ENCODE measurements at places on chromosomes 6 and 20.

DNA sequence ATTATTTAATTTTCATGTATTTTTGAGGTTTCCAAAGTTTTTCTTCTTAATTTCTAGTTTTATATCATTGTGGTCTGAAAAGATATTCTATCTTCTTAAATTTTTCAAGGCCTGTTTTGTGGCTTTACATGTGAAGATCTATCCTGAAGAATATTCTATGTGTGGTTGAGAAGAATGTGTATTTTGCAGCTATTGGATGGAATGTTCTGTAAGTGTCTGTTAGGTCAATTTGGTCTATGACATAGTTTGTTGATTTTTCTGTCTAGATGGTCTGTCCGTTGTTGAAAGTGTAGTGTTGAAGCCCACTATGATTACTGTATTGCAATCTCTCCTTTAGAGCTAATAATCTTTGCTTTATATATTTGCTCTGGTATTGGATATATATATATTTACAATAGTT is 125.7 kb downstream of the CRYBG1 start:
- no peaks in the 10 kb centered on the region for H3K27me3 ChIP-seq
- H3K27ac ChIP-seq = no peak overlapping the region
- no peak overlapping the region for H3K4me3 ChIP-seq
- no peaks in the 10 kb centered on the region for H3K4me1 ChIP-seq

DNA sequence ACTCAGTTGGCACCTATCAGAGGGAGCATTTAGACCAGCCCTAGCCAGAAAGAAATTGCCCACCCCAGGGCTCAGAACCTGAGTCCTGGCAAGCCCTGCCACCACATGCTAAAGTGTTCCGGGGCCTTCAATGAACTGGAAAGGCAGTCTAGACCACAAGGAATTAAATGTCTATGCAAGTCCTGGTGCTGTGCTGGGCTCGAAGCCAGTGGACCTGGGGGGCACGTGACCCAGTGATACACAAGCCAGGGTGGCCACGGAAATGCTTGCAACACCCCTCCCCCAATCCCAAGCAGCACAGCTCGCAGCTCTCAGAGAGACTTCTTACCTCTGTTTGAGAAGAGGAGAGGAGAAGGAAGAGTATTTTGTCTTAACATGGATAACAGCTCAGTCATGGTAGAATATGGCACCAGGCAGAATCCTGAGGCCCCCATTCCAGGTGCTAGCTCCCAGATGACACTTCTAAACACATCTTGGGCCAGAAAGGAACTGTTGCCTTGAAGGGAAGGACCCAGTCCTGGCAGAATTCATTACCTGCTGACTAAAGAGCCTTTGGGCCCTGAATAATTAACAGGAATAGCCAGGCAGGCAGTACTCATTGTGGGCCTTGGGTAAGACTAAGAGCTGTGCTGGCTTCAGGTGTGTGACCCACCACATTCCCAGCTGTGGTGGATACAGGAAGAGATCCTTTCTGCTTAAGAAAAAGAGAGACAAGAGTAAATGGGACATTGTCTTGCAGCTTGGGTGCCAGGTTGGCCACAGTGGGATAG is 111.3 kb downstream of the BTBD9 start:
- H3K36me3 ChIP-seq = peaks cover 15% of the 10 kb centered on the region
- H3K4me3 ChIP-seq = no peak overlapping the region
- H3K4me1 ChIP-seq = no peaks in the 10 kb centered on the region
- no peak overlapping the region for H3K27ac ChIP-seq

DNA sequence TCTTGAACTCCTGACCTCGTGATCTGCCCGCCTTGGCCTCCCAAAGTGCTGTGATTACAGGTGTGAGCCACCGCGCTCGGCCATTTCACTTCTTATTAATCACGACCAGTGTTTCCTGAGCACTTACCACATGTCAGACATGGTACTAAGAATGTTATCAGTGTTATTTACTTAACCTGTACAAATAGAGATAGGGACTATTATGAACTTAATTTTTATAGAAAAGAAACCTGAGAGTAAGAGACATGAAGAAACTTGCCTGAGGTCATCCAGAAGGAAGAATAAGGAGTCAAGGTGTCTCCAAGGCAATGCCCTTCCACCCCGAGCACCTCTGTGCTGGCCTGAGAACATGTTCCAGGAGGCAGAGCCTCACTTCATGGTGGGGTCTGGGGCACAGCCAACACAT is 29.3 kb upstream of the EZR start:
- no peaks in the 10 kb centered on the region for H3K27me3 ChIP-seq
- no peak for DNase-seq
- H3K27ac ChIP-seq = no peak overlapping the region
- H3K4me3 ChIP-seq = no peak overlapping the region
- no peaks in the 10 kb centered on the region for H3K36me3 ChIP-seq

DNA sequence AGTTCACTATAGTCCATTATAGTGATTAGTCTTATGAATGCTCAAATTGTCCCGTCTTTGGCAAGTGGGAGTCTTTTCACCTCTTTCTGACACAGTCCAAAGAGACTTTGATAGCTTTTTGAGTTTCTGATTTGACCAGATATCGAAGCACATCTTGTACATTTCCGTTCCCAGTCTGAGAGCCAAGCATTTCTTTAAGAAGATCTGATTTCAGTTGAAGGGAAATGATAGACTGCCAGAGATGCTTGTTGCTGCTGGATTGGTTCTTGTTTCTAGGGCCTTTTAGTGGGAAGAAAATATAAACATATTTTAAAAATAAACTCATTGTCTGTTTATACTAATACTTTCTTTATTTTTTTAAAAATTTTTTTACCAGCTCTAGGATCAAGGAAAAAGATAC is 54.1 kb upstream of the IER3 start:
- H3K4me1 ChIP-seq = peaks cover 15% of the 10 kb centered on the region
- H3K27ac ChIP-seq = no peak overlapping the region
- no peak for DNase-seq

- no peak for DNase-seq
- no peak overlapping the region for H3K4me3 ChIP-seq
- no peaks in the 10 kb centered on the region for H3K36me3 ChIP-seq
Observed at GRCh38 chr6:146892613-146893401, 294.0 kb downstream of the ADGB start.

- DNase-seq = no peak
- H3K27ac ChIP-seq = no peak overlapping the region
- no peaks in the 10 kb centered on the region for H3K27me3 ChIP-seq
- H3K36me3 ChIP-seq = no peaks in the 10 kb centered on the region
- H3K4me1 ChIP-seq = no peaks in the 10 kb centered on the region
Observed at GRCh38 chr6:80254716-80255115, 148.2 kb downstream of the BCKDHB start.

- H3K27ac ChIP-seq = no peak overlapping the region
- H3K4me1 ChIP-seq = no peaks in the 10 kb centered on the region
- H3K36me3 ChIP-seq = no peaks in the 10 kb centered on the region
- no peak for DNase-seq
- peaks cover 3% of the 10 kb centered on the region for H3K27me3 ChIP-seq
Observed at GRCh38 chr20:60484316-60484715, 526.1 kb downstream of the CDH26 start.

DNA sequence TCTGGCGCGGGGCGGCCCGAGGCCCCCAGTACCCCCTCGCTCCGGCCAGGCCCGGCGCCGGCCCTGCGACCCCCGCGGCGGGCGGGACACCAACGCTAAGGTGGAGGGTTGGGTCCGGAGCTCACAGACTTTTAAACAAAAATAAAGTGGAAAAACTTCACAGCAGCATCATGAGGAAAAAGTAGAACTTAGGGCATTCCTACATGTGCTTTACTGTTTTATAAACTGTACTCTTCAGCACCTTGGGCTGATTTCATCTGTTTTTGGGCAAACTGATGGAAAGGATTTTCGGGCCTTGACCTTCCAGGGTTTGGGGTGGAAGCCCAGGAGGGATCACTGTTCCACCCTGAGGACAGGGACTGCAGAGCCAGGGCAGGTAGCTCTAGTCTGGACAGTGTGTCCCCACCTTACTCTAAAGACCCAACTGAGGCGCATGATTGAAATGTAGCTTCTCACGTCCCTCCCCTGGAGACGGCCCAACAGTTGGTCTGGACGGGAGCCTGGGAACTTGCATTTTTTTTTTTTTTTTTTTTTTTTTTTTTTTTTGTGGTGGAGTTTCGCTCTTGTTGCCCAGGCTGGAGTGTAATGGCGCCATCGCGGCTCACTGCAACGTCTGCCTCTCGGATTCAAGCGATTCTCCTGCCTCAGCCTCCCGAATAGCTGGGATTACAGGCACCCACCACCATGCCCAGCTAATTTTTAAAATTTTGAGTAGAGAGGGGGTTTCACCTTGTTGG is 740 bp downstream of the NELFCD start:
- H3K4me3 ChIP-seq = peak overlapping the region; percentile 62
- no peaks in the 10 kb centered on the region for H3K27me3 ChIP-seq
- H3K36me3 ChIP-seq = no peaks in the 10 kb centered on the region
- no peak for DNase-seq
- H3K4me1 ChIP-seq = peaks cover 37% of the 10 kb centered on the region

DNA sequence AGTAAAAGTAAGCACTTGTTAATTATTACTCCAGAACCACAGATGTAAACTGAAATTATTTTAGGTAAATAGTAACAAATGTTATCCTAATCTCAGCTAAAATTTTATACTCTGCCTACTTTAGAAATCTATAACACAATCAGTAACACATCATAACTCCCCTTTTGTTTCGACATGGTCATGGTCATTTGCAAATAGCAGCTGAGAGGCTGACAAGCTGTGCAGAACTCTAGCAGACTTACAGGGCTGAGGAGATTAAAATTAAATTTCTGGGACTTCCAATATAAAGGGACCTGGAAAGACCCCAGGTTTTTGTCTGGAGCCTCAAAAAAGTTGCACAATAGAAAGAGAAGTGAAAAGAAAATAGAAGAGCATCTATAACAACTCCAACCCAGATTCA is 88.8 kb downstream of the PRL start:
- H3K36me3 ChIP-seq = no peaks in the 10 kb centered on the region
- H3K4me1 ChIP-seq = no peaks in the 10 kb centered on the region
- no peaks in the 10 kb centered on the region for H3K27me3 ChIP-seq
- no peak overlapping the region for H3K27ac ChIP-seq
- no peak overlapping the region for H3K4me3 ChIP-seq

DNA sequence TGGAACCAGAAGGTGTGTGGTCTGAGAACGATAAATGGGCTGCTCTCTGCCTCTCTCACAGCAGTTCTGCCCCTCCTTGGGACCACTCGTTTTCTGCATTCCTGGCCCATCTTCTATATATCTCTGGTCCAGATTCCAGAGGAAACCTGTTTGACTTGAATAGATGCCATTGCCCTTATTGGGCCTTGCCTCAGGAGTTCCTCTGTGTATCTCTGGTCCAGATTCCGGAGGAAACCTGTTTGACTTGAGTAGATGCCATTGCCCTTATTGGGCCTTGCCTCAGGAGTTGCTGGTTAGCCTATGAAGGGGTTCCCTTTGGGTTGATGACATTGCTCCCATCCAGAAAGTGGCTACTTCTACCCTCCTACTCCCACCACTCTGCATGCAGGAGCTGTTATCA is 189.4 kb downstream of the SLC16A10 start:
- no peak overlapping the region for H3K4me3 ChIP-seq
- H3K36me3 ChIP-seq = peaks cover 68% of the 10 kb centered on the region
- H3K4me1 ChIP-seq = no peaks in the 10 kb centered on the region
- DNase-seq = no peak

DNA sequence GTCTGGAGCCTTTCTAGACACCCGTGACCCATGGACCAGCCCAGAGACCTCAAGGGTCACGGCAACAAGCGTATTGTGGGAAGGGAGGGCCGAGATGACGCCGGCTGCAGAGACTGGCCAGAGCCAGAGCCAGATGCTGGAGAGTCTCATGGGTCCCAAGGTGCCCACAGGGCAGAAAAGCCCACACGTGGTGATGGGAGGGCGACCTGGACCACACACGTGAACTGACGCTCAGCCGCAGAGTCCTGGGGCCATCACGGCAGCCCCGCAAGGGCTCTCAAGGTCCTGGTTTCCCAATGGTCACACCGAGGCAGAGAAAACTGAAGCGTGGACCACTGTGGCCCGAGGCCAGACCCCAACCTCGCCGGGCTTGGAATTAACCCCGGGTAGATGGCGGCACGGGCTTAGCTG is 92.6 kb downstream of the YTHDF1 start:
- H3K4me3 ChIP-seq = no peak overlapping the region
- no peaks in the 10 kb centered on the region for H3K4me1 ChIP-seq
- no peak overlapping the region for H3K27ac ChIP-seq
- no peaks in the 10 kb centered on the region for H3K36me3 ChIP-seq

GRCh38 chr6:157607317-157608109 is 215.5 kb upstream of the SNX9 start:
- H3K4me1 ChIP-seq = no peaks in the 10 kb centered on the region
- H3K27ac ChIP-seq = no peak overlapping the region
- H3K36me3 ChIP-seq = no peaks in the 10 kb centered on the region
- peak; percentile 29 for DNase-seq
- H3K27me3 ChIP-seq = no peaks in the 10 kb centered on the region

DNA sequence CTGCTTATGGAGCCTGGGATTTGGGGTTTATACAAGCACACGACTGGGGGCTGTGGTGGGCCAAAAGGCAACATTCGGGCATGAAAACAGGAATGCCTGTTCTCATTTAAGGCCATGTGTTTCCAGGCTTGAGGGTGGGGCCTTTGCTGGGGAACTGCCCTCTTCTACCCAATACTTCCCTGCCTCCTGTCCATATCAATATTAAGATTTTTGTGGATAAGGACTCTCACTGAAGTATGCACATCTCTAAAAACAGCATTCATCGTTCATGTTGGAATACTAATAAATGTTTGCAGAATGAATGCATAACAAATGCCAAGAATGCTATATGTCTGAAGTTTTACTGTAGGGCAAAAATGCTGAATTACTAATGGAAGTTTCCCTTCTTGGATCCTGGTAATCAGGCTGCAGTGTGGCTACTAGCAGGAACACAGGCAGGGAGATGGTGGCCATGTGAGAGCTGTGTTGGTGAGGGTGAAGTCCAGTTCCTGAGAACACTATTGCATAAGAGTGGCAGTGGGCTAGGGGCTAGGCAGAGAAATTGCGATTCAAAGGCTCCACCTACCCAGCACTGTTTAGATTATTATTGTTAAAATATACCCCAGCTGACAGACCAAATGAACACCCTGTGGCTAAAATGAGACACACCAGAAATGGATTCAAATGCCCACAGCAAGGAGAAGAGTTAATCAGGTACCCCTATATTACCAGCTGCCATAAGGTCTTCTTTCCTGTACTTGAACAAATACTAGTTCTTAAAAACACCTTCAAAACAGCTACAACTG is 644.3 kb downstream of the EPM2A start:
- DNase-seq = no peak
- no peaks in the 10 kb centered on the region for H3K4me1 ChIP-seq
- no peak overlapping the region for H3K27ac ChIP-seq
- H3K4me3 ChIP-seq = no peak overlapping the region

GRCh38 chr6:43060034-43060754 is 763 bp downstream of the KLC4 start:
- no peaks in the 10 kb centered on the region for H3K27me3 ChIP-seq
- peaks cover 35% of the 10 kb centered on the region for H3K36me3 ChIP-seq
- H3K27ac ChIP-seq = peak overlapping the region; percentile 91
- peaks cover 17% of the 10 kb centered on the region for H3K4me1 ChIP-seq

DNA sequence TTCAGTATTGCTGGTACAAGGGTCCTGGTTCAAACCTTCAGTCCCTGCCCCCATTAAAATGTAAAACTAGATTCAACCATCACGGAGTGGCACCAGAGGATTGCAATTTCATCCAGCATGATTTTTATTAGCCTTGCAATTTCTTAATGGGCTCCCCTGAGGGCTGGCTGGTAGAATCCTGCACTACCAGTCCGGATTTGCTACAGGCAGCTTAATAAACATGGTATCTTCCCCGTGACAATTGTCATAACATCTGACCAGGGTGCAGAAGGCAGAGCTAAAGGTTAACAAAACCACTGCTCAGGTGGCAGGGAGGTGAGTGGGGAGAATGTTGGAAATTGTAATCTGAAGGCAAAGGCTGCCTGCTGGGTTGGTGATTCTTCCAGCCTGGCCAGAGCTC is 94.5 kb downstream of the PKHD1 start:
- no peak overlapping the region for H3K4me3 ChIP-seq
- DNase-seq = no peak
- no peaks in the 10 kb centered on the region for H3K36me3 ChIP-seq
- no peaks in the 10 kb centered on the region for H3K27me3 ChIP-seq
- H3K4me1 ChIP-seq = no peaks in the 10 kb centered on the region

Data from tibial artery (tissue), 4 donors.